Chondrocyte (in vitro differentiated cells): ENCODE measurements at places on chromosomes 11 and 22.

DNA sequence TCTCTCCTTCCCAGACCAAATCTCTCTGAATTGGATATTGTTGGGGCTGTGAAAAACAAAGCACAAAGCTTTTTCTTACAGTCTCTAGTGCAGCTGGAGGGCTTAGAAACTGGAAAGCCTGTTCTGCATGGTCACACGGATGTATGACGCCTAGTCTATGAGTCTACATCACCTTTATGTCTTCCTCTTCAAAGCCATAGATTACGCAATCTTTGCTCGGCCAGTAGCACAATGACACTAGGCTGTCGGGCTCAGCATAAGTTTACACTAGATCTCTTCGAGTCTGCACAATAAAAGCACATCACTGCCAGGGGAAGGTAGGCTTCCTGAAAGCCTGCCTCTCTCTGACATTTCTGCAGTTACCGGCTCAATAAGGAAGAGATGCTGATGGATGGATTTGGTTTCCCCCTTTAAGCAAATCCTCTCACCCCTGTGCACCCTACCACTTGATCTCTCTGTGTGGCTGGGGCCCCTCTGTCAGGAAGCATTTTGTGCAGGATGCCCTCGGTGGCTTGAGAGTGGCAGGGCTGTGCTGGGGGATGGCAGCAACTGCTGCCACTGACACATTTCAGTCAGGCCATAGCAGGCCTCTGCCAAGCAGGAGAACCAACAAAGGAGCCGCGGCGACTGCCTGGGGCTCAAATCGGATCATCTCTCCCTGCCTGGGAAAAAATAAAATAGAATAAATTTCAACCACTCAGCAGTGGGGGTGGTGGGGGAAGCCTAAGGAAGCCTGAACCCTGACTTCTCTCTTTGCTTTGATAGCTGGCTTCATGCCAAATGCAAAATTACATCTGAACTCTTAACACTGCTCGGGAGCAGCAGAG is 1272.8 kb downstream of the LRRC4C start:
- DNase-seq = no peak
- peaks cover 7% of the 10 kb centered on the region for H3K27me3 ChIP-seq
- H3K4me3 ChIP-seq = no peak overlapping the region
- no peaks in the 10 kb centered on the region for H3K4me1 ChIP-seq
- H3K27ac ChIP-seq = no peak overlapping the region
- H3K36me3 ChIP-seq = no peaks in the 10 kb centered on the region

GRCh38 chr11:79017811-79018210 is 423.0 kb downstream of the TENM4 start:
- H3K36me3 ChIP-seq = no peaks in the 10 kb centered on the region
- H3K27me3 ChIP-seq = no peaks in the 10 kb centered on the region
- peaks cover 9% of the 10 kb centered on the region for H3K4me1 ChIP-seq
- no peak for DNase-seq

- peaks cover 1% of the 10 kb centered on the region for H3K27me3 ChIP-seq
- no peaks in the 10 kb centered on the region for H3K4me1 ChIP-seq
- H3K36me3 ChIP-seq = no peaks in the 10 kb centered on the region
- H3K4me3 ChIP-seq = no peak overlapping the region
Measured at GRCh38 chr11:31127290-31127689, 242.2 kb downstream of the DCDC1 start.

DNA sequence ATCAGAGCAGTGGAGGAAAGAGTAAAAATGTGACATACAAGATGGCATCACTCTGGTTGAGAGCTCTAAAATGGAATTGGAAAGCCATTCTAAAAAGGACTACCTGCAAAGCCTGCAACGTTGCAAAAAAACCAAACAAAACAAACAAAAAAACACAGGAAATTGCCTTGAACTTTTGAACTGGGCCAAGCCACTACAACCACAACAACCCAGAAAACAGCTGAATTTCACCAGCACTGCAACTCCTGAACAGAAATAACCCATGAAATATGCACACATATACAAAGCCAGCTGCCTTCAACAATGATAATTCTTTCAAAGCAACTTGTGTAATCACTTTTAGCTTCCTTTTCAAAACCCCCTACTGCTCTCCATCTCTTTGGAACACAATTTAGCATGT is 326.6 kb upstream of the LRRC4C start:
- no peaks in the 10 kb centered on the region for H3K36me3 ChIP-seq
- H3K27ac ChIP-seq = no peak overlapping the region
- DNase-seq = no peak
- H3K4me1 ChIP-seq = no peaks in the 10 kb centered on the region
